Urothelium cell line (cell line): ENCODE measurements at places on chromosomes 6 and 20.
A peak's percentile ranks its signal among the peaks of the same experiment; 100 is the strongest.

GRCh38 chr6:2982426-2983117 is 11.2 kb upstream of the SERPINB6 start:
- no peak for DNase-seq

- no peak for DNase-seq
These were observed 33.8 kb downstream of the NHLRC1 start for GRCh38 chr6:18088419-18089296.

GRCh38 chr20:54624706-54625390 is 149.5 kb downstream of the DOK5 start:
- DNase-seq, result peak; percentile 39

GRCh38 chr6:105209950-105210706 is 30.3 kb upstream of the POPDC3 start:
- DNase-seq, result peak; percentile 36

GRCh38 chr6:5937936-5938706 is 68.6 kb downstream of the NRN1 start:
- no peak for DNase-seq

DNA sequence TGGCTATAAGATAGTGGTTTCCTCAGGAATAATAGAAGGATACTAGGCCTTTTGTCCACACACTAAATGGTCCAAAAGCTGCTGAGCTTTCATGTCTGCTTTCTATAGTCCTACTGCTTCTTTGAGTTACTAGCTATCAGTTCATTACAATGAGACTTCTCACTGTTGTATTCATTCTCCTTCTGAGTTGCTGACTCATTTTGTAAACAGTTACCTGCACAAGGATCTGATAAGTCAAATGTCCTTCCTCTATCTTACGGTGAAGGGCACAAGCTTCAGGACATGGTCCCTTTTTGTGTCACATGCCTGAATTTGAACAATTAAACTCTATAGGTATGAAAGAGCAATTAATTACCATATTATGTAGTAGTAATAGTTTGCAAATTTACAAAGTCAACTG is 90.5 kb downstream of the MAN1A1 start:
- no peak for DNase-seq

DNA sequence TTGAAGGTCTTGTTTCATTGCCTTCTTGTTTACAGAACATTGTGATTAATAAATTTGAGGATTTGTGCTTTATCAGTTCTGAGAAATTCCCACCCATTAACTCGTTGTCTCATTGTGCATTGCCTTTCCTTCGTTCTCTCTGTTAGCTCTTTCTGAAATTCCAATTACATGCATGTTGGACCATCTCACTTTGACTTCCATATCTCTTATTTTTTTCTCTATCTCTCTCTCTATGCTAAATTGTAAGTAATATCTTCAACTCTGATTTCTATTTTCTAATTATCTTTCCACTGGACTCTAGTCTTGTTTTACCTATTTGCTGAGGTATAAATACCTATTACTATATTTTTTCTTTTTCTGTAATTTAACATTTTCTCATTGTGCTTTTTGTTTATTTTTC is 92.3 kb downstream of the SHLD1 start:
- no peak for DNase-seq
